ENCODE measurements at places on chromosomes 5 and 9. TPM values are rescaled to one million over a fixed set of nuclear protein-coding genes. Genes with fewer than 3 reads are reported as not detected.

- DNase-seq: peak; percentile 77
- peak overlapping the region; percentile 4 for H3K4me3 ChIP-seq
- H3K27ac ChIP-seq: peak overlapping the region; percentile 98
- no peaks in the 10 kb centered on the region for H3K27me3 ChIP-seq
Observed at GRCh38 chr5:158884827-158885518, 214.7 kb downstream of the EBF1 start.

The SLC1A1 gene
- total RNA-seq: not detected

GRCh38 chr5:10524376-10525123 is 39.3 kb upstream of the ANKRD33B start:
- no peaks in the 10 kb centered on the region for H3K36me3 ChIP-seq
- H3K4me3 ChIP-seq: no peak overlapping the region
- H3K27me3 ChIP-seq: no peaks in the 10 kb centered on the region
- DNase-seq: no peak
- no peak overlapping the region for H3K27ac ChIP-seq
- H3K4me1 ChIP-seq: peaks cover 9% of the 10 kb centered on the region

DNA sequence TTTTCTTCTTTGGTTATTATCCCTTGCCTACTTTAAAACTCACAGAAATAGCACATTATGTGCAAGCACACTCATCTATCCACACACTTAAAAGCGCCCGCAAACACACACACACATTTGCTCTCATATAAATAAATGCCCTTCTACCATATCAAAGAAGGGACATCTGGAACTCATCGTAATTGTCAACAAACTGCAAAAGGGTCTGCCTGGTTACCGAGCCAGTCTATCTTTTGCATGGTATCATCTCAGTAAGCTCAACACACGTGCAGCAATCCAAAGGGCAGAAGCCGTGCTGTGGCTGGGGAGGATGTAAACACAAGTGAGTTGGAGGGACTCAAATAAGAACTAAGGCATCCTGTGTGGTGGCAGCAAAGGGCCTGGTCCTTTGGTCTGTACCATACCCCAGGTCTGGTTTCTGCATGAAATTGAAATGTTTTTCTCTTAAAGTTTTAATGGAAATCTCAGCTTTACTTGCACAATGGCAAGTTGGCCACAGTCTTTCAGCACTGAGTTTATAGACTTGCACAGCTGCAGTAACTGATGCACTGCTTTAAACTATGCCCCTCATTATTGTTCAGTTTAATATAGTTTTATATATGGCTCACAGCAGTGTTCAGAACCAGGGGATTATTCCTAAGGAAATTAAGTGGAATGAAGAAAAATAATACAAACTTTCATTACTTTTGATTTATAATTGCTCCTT is 331.0 kb downstream of the ADAMTS6 start:
- H3K4me3 ChIP-seq: no peak overlapping the region
- no peaks in the 10 kb centered on the region for H3K27me3 ChIP-seq
- DNase-seq: no peak
- H3K27ac ChIP-seq: no peak overlapping the region
- no peaks in the 10 kb centered on the region for H3K4me1 ChIP-seq

DNA sequence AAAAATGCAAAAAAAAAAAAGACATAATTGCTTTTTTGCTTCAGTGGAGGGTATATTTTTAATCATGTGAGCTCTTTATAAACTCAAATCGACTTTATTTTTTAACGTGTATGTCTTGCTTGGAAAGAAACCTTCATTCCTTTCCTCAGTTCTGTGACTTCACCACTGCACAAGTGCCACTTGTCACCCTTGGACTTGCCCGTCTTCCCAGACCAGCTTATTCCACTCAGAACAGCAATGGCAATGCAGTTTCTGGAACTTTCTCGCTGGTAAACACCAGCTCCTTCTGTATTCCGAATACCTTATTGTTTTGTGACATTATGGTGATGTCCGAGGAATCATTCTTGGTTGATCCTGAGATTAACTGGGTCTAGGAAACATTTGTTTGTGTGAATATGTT is 440.5 kb upstream of the ADAMTS16 start:
- no peak for DNase-seq
- no peaks in the 10 kb centered on the region for H3K4me1 ChIP-seq
- H3K27me3 ChIP-seq: no peaks in the 10 kb centered on the region

The SPAG8 gene
- 0.07 TPM for total RNA-seq

DNA sequence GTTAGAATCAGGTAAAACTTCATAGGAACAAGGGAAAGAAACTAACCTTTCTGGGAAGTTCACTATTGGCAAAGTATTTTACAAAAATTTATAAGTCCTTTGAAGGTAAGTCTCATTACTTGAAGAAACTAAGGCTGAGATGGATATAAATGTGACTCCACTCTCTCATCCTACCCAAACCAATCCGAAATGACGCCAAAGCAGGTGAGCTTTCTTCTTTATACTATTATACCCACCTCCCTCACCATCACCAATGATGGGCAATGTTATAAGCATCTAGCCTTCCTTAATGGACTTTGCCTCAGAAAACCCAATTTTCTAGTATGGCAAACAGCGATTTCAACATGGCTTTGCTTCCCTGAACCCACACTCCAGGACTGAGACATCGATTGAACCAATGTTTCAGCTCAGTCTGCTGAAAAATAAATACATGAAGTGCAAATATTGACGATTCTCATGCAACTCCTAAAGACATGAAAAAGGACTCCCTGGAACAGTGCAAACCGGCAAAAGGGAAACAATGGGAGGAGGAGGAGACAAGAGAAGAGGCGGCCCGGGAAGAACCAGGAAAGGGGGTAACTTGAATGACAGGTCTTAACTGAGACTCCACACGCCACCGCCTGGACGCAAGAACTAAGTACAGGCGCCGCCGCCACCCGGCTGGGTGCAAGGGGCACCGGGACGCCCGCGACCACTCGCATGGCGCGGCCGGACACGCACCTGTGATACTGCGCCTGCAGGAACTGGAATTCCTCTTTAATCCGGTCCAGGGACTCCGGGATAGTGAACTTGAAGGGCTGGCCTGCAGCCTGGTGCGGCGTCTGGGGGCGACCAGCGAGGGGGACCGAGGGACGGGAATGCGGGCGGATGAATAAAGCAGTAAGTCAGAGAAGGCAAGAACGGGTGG is 2.5 kb downstream of the TLE1 start:
- peak; percentile 52 for DNase-seq
- no peak overlapping the region for H3K4me3 ChIP-seq
- H3K36me3 ChIP-seq: no peaks in the 10 kb centered on the region
- H3K27ac ChIP-seq: no peak overlapping the region
- H3K4me1 ChIP-seq: no peaks in the 10 kb centered on the region
- no peaks in the 10 kb centered on the region for H3K27me3 ChIP-seq

DNA sequence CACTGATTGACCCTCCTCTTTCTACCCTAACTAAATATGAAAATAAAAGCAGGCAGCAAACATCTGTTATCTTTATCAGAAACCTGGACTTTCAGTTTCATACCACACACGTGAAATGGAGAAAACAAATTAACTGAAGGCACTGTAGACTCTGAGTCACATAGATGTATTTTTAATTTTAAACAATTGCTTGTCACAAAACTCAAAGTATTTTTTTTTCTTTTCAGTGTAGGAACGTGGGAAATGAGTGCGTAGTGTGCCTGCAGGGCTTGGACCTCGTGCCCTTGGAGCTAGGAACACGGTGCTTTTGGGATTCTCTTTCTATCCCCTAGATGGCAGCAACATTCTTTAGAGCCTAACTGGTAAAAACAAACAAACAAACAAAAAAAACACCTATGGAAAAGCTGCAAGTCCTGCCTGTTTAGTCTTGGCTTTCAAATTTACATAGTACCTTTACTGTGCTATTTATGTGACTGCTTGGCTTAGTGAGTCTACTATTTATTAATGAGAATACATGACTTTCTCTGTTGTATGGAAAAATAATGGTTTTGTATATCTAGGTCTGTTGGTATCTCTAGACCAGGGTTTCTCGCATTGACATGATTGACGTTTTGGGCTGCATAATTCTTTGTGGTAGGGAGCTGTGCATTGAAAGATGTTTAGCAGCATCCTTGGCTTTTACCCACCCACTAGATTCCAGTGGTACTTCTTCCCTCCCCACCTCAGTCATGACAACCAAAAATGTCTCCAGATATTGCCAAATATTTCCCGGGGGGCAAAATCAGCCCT is 16.8 kb upstream of the ACTBL2 start:
- no peak overlapping the region for H3K27ac ChIP-seq
- 0 out of 2 replicates have a peak, but pooled peaks cover 2% of the 10 kb centered on the region for H3K27me3 ChIP-seq
- H3K4me3 ChIP-seq: no peak overlapping the region
- H3K4me1 ChIP-seq: no peaks in the 10 kb centered on the region

DNA sequence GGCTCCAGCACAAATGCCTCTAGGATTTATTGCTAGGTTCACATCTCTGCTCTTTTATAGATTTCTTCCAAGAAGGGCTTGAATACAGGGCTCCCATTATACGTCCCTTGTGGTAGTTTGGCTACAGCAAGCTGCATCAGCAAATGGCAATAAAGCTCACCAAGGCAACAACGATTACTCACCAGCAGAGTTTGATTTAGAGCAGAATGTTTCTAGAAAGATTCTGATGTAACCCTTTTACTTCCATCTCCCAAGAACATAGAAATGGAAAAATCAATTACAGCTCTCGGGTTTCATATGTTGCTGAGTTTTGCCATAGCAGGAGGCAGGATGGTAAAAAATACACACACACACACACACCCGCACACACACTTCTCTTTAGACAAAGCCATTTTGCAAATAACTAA is 124.2 kb upstream of the TNPO1 start:
- H3K4me3 ChIP-seq: no peak overlapping the region
- H3K36me3 ChIP-seq: no peaks in the 10 kb centered on the region
- H3K4me1 ChIP-seq: no peaks in the 10 kb centered on the region
- DNase-seq: no peak
- H3K27ac ChIP-seq: no peak overlapping the region

DNA sequence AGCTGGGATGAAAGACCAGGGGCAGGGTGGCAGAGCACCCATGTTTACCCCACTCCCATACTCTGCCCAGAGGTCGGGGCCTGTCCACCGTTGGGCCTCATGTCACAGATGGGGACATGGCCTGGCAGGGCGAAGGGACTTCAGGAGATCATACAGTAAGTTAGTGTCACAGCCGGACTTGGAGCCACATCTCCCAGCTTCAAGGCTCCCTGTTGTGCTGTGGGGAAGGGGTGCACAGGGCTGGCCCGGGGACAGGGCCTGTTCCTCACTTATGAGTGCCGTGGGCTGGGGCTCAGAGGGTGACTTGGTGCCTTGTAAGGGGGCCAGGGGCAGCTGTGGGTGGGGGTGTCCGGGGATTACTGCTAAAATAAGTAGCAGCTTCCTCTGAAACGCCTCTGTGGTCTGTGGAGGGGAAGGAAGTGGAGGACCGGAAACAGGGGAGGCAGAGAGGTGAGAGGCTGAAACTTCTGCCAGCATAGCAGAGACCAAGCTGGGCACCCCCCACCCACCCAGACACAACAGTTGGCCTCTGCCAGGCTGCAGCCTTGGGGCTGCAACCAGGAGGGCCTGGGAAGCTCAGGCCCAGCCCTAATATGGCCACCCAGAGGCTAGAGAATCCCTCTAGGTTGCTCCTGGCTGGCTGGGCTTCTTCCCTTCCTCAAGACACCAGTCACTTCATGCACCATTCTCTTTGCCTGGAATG is 41.1 kb upstream of the NEK6 start:
- peaks cover 94% of the 10 kb centered on the region for H3K4me1 ChIP-seq
- peak overlapping the region; percentile 96 for H3K27ac ChIP-seq
- no peaks in the 10 kb centered on the region for H3K27me3 ChIP-seq
- peak overlapping the region; percentile 31 for H3K4me3 ChIP-seq

The RELL2 gene
- total RNA-seq: 20.4 TPM

The CD72 gene
- 7.8 TPM for total RNA-seq

DNA sequence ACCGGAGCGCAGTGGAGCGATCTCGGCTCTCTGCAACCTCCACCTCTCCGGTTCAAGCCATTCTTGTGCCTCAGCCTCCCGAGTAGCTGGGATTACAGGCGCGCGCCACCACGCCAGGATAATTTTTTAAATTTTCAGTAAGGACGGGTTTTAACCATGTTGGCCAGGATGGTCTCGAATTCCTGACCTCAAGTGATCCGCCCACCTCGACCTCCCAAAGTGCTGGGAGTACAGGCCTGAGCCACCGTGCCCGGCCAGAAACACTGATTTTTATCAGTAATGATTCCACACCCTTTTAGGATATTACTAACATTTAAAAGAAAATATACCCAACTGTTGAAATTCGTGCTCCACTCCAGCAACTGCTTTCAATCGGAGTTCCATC is 464 bp upstream of the FAM151B start:
- DNase-seq: no peak
- peak overlapping the region; percentile 75 for H3K4me3 ChIP-seq
- H3K4me1 ChIP-seq: peaks cover 5% of the 10 kb centered on the region
- H3K27ac ChIP-seq: no peak overlapping the region

DNA sequence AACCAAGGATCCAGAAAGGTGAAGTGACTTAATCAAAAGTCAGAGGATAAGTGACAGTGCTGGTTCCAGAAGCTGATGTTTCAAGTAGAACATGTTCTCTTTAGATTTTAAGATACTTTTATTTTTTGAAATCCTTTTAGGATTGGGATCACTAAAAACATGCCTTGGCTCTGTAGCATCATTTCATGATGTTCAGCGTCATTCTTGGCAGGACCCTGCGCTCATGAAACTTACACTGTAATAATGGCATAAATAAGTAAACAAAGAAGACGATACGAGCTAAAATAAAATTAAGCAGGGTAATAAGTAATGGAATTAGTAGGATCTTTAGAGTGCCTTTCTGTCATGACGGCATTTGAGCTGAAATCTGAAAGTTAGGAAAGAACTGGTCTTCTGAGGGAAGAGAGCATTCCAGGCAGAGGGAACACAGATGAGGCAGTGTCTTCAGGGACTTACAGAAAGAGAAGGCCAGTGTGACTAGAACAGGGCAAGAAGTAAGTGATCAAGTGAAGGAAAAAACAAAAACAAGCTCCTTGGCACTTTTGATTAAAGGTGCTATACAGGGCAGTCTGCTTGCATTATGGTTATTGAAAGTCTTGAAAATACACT is 19.9 kb downstream of the CTNNA1 start:
- no peaks in the 10 kb centered on the region for H3K4me1 ChIP-seq
- H3K27me3 ChIP-seq: no peaks in the 10 kb centered on the region
- H3K27ac ChIP-seq: no peak overlapping the region
- DNase-seq: no peak
- H3K36me3 ChIP-seq: no peaks in the 10 kb centered on the region

- H3K36me3 ChIP-seq: no peaks in the 10 kb centered on the region
- DNase-seq: no peak
- no peaks in the 10 kb centered on the region for H3K27me3 ChIP-seq
- H3K4me3 ChIP-seq: no peak overlapping the region
- peaks cover 13% of the 10 kb centered on the region for H3K4me1 ChIP-seq
Observed at GRCh38 chr5:56457887-56458812, 225.0 kb upstream of the ANKRD55 start.

The STOML2 gene
- total RNA-seq: 141 TPM

DNA sequence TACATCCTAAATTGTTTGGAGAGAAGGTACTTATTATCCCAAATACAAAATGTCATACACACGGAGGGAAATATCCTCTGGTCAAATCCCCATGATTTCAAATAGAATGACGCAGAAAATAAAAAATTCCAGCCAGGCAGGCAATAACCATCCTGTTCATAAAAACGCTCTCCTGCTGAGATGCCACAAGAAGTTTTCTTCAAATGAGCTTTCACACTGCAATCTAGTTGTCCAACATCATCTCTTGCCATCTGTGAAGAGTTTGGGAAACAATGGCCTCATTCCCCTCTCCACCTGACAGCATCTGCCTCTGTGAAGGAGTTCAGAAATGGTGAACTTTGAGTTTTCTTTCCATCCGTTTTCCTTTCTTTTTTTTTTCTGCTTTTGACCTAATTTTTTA is 83.3 kb upstream of the SLC30A5 start:
- no peaks in the 10 kb centered on the region for H3K4me1 ChIP-seq
- H3K4me3 ChIP-seq: no peak overlapping the region
- no peak overlapping the region for H3K27ac ChIP-seq
- H3K36me3 ChIP-seq: no peaks in the 10 kb centered on the region
- H3K27me3 ChIP-seq: no peaks in the 10 kb centered on the region
